ENCODE measurements at places on chromosomes 4 and X.
A peak's percentile ranks its signal among the peaks of the same experiment; 100 is the strongest.

DNA sequence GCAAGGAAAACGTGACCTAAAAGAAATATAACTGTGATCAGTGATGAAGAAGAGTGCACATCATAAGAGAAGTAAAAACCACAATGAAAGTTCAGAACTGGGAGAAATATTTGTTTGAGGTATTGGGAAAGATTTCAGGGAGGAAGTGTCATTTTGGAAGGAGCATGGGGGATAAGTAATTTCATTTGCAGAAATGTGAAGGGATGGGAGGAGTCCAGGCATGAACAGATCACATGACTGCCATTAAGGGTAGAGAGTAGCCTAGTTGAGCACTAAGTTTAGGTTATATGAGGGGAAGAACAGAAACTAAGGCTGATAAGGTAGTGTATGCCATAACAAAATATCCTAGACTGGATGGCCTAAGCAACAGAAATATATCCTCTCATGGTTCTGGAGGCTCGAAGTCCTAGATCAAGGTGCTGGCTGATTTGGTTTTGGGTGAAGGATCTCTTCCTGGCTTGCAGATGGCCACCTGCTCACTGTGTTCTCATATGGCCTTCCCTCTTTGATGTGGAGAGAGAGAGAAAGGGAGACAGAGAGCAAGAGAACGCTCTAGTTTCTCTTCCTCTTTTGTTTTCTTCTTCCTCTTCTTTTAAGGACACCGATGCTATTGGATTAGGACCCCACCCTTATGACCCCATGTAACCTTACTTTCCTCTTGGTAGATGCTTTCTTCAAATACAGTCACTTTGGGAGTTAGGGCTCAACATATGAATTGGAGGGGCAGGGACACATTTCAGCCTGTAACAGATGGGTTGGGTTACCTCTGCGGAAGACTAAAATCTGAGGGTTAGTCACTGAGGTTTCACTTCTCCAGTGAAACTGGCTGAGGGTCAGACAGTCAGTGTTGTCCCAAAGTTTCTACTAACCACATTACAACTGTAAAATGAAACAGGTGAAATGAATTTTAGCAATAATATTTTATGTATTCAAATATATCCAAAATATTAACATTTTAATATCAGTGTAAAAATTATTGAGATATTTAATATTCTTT, 77.9 kb downstream of the EGF start:
- no peaks in the 10 kb centered on the region for H3K27me3 ChIP-seq
- H3K4me3 ChIP-seq: peak overlapping the region; percentile 2
- H3K36me3 ChIP-seq: peaks cover 3% of the 10 kb centered on the region
- DNase-seq: peak; percentile 58

DNA sequence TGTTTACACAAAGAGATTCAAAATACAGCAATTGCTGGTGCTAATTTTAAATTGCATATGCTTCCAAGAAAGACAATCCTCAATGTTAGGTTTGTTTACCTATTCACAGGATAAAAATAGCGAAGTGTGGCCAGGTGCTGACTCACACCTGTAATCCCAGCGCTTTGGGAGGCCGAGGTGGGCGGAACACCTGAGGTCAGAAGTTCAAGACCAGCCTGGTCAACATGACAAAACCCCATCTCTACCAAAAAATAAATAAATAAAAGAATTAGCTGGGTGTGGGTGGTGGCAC, 77.7 kb downstream of the OPHN1 start:
- no peak overlapping the region for H3K27ac ChIP-seq
- no peak for DNase-seq
- H3K27me3 ChIP-seq: no peaks in the 10 kb centered on the region

GRCh38 chrX:45806410-45807121, 605.9 kb upstream of the DIPK2B start:
- no peaks in the 10 kb centered on the region for H3K36me3 ChIP-seq
- H3K4me3 ChIP-seq: peak overlapping the region; percentile 70
- H3K27ac ChIP-seq: peak overlapping the region; percentile 60

DNA sequence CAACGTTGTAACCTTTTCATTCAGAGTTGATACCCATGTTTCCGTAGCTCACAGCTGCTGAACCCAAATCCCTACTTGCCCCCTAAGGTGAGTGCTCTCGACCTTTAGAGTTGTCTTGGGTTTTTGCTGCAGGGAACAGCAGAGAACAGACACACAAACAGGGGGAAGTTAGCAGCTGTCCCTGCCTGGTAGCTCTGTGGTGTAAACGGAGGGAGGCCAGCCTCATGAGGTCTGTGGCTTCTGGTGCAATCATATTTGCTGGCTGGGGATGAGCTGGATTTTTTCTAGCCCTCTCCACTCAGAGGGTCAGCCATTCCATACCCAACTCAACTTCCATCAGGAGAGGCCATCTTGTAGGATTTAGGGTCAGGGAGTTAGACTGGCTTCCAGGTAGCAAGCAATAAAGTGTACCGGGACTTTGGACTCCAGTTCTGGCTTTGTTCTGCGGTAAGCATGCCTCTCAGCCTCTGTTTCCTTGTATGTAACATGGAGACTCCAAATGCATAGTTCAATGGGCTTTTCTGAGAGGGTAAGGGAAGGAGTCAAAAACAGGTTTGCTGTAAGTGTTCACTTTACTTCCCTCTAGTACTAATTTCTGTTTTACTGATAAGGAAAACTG, 218.9 kb downstream of the MID1IP1 start:
- no peaks in the 10 kb centered on the region for H3K4me1 ChIP-seq
- no peak for DNase-seq
- H3K4me3 ChIP-seq: no peak overlapping the region
- no peaks in the 10 kb centered on the region for H3K36me3 ChIP-seq

DNA sequence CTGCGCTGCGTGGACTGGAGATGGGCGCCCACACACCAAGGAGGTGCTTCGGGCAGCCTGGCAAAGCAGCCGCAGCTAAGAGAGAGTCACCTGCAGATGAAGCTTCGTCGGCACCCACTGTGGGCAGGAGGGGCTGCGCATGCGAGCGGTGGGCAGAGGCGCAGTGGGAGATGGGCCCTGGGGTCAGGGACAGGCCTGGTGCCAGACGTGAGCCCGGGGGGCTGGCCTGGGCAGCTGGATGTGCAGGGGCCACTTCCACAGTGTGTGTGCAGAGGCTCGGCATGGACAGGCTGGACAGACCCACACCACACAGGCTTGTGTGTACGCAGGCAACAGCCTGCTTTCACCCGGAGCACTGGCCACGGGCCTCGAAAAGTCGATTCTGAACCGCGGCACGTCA, 18.6 kb downstream of the CTBP1 start:
- peaks cover 68% of the 10 kb centered on the region for H3K36me3 ChIP-seq

DNA sequence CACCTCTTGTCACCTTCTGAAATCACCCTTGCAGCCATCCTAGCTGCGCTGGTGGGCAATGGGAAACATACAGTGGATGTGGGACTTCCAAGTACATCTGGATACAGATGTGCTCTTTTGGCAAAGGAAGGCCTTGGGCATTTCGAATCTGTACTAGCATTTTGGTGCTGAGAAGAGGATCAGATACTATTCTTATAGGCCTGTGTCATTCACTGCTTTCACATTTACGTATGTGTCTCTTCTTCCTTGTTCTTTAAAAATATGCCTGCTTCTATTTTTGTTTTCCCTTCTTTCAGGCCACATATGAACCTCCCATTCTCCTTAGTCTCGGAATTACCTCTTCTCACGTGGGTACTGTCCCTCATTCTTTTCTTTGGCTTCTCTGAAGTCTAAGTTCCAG, 53.1 kb downstream of the EFNB1 start:
- DNase-seq: no peak
- H3K36me3 ChIP-seq: no peaks in the 10 kb centered on the region
- H3K4me3 ChIP-seq: no peak overlapping the region
- no peaks in the 10 kb centered on the region for H3K4me1 ChIP-seq
- no peak overlapping the region for H3K27ac ChIP-seq

- H3K4me3 ChIP-seq: no peak overlapping the region
- H3K27me3 ChIP-seq: no peaks in the 10 kb centered on the region
- no peak for DNase-seq
- H3K36me3 ChIP-seq: no peaks in the 10 kb centered on the region
These were observed 616.2 kb upstream of the GRIA3 start for GRCh38 chrX:122567911-122568310.

GRCh38 chr4:118711052-118711451, 25.9 kb downstream of the METTL14 start:
- no peaks in the 10 kb centered on the region for H3K27me3 ChIP-seq
- H3K36me3 ChIP-seq: peaks cover 26% of the 10 kb centered on the region
- no peak for DNase-seq
- H3K4me1 ChIP-seq: no peaks in the 10 kb centered on the region
- H3K27ac ChIP-seq: no peak overlapping the region

DNA sequence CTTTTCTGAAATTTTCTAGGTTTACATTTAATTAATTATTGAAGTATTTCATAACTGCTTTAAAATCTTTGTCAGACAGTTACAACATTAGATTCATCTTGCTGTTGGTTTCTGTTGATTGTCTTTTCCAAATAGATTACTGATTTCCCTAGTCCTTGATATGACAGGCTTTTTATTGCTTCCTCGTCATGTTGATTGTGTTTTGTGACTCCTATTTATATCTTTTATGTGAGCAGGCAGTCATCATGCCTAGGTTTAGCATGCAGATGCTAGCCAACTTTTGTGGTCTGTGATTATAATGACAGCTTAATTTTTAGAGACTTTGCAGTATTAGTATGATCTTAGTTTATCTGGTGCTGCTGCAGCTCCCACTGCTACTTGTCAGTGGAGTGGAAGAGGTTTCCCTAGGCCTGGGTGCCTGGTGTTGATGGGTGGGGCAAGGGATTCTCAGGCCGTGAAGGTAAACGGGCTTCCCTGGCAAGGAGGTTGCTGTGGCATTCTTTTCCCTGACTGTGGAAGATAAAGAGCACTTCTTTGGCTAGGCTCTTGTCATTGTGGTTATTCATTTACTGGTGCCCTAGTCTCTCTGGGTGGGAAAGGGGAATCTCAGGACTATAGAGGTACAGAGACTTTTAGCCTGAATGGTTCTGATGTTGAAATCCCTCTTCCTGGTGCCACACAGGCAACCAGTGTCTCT, 65.7 kb downstream of the SERPINA7 start:
- H3K27me3 ChIP-seq: no peaks in the 10 kb centered on the region
- no peak overlapping the region for H3K4me3 ChIP-seq
- no peak overlapping the region for H3K27ac ChIP-seq
- no peaks in the 10 kb centered on the region for H3K4me1 ChIP-seq
- DNase-seq: no peak

GRCh38 chr4:42119886-42120285, 32.6 kb downstream of the BEND4 start:
- no peak overlapping the region for H3K4me3 ChIP-seq
- no peak overlapping the region for H3K27ac ChIP-seq
- peaks cover 47% of the 10 kb centered on the region for H3K36me3 ChIP-seq

GRCh38 chrX:44022964-44023363, 49.8 kb upstream of the NDP start:
- H3K4me3 ChIP-seq: no peak overlapping the region
- H3K27ac ChIP-seq: no peak overlapping the region
- no peaks in the 10 kb centered on the region for H3K27me3 ChIP-seq
- no peak for DNase-seq
- no peaks in the 10 kb centered on the region for H3K4me1 ChIP-seq

DNA sequence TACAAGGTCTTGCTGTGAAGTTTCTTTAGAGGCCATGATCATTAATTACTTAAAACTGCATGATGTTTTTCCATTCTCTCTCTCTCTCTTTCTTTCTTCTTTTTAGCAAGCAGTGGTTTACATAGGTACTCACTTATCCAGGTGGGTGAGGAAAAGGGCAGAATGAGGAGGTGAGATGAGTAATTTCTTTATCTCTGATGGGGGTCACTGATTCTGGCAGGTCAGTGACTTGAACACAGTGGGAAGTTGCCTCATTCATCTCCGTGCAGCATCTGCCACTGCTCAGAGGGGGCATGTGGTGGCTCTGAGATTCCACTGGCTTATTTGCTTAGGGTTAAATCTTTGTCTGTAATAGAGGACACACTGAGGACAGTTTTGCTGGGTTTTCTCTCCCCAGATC, 62.6 kb downstream of the FAM114A1 start:
- peaks cover 19% of the 10 kb centered on the region for H3K4me1 ChIP-seq
- H3K4me3 ChIP-seq: no peak overlapping the region
- H3K36me3 ChIP-seq: peaks cover 12% of the 10 kb centered on the region

DNA sequence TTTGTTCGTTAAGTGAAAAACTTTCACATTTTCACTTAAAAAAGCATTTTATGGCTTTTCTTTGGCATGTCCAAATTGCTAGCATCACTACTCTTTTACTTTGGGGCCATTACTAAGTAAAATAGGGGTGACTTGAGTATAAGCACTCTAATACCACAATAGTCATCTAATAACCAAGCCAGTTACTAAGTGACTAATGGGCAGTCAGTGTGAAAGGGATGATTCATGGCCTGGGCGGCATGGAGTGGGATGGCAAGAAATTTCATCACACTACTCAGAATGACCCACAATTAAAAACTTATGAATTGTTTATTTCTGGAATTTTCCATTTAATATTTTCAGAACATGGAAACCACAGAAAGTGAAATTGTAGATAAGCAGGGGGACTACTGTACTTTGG, 60.9 kb downstream of the BMP15 start:
- H3K4me1 ChIP-seq: no peaks in the 10 kb centered on the region
- H3K4me3 ChIP-seq: no peak overlapping the region
- no peaks in the 10 kb centered on the region for H3K27me3 ChIP-seq
- H3K27ac ChIP-seq: no peak overlapping the region
- no peaks in the 10 kb centered on the region for H3K36me3 ChIP-seq

DNA sequence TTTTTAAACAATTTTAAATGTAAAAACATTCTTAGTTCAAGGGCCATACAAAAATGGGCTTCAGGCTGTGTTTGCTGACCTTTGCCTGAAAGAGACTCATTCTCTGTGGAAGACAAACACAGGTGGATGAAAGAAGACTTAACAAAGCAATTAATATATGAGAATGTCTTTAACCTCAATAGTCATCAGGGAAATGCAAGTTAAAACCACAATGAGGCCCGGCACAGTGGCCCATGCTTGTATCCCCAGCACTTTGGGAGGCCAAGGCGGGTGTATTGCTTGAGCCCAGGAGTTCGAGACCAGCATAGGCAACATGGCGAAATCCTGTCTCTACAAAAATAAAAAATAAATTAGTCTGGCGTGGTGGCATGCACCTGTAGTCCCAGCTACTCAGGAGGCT, 7.1 kb upstream of the SMARCA1 start:
- no peak overlapping the region for H3K27ac ChIP-seq
- no peaks in the 10 kb centered on the region for H3K4me1 ChIP-seq
- no peak overlapping the region for H3K4me3 ChIP-seq
- no peak for DNase-seq
- H3K27me3 ChIP-seq: no peaks in the 10 kb centered on the region

DNA sequence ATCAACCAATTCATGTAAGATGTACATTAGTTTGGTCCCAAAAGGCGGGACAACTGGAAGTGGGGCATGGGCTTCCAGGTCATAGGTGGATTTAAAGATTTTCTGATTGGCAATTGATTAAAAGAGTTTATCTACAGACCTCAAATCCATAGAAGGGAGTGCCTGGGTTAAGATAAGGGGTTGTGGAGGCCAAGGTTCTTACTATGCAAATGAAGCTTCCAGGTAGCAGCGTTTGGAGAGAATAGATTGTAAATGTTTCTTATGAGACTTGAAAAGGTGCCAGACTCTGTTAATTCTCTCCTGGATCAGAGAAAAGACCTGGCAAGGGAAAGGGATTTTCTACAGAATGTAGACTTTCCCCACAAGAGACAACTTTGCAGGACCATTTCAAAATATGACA, 2.4 kb downstream of the MGST2 start:
- peaks cover 20% of the 10 kb centered on the region for H3K4me1 ChIP-seq
- peaks cover 2% of the 10 kb centered on the region for H3K36me3 ChIP-seq
- peaks cover 5% of the 10 kb centered on the region for H3K27me3 ChIP-seq
- no peak overlapping the region for H3K27ac ChIP-seq
- no peak overlapping the region for H3K4me3 ChIP-seq
